ENCODE measurements at places on chromosomes 2 and 18.

DNA sequence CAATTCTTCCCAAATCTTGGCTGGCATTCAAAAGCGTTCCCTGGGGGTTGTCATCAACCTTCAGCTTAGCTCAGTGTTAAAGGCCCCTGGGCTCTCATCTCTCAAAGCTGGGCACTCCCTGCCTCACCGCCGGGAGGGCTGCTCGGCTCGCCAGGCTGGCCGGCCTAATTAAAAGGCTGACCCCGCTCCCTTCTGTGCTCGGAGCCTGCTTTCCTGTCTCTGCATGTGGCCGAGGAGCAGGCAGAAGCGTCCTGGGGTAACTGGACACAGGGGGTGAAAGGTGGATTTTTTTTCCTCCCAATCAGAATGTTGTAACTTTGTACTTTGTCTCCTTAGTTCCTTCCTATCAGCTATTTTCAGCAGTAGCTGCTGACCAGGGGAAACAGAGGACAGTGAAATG, 231.1 kb downstream of the GBX2 start:
- no peak for DNase-seq

GRCh38 chr18:35426786-35427185, 49.6 kb upstream of the ZNF396 start:
- DNase-seq, result no peak

DNA sequence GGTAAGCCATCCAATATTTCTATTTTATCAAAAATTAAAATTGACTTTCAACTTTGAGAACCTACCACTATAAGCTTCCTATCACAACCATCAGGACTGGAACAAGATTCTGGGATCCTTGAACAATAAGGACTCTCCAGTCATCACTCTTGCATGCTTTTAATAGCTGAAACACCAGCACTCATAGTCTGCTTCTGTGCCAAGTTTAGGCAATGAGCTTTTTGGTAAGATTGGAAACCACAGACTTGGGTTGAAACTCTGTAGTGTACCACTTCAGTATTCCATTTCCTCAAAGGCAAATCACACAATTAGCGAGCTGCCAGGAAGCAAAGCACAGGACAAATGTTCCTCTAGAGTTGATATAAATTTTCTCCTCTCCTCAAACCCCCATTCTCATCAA, 1065.8 kb upstream of the SLC39A10 start:
- DNase-seq, result no peak

DNA sequence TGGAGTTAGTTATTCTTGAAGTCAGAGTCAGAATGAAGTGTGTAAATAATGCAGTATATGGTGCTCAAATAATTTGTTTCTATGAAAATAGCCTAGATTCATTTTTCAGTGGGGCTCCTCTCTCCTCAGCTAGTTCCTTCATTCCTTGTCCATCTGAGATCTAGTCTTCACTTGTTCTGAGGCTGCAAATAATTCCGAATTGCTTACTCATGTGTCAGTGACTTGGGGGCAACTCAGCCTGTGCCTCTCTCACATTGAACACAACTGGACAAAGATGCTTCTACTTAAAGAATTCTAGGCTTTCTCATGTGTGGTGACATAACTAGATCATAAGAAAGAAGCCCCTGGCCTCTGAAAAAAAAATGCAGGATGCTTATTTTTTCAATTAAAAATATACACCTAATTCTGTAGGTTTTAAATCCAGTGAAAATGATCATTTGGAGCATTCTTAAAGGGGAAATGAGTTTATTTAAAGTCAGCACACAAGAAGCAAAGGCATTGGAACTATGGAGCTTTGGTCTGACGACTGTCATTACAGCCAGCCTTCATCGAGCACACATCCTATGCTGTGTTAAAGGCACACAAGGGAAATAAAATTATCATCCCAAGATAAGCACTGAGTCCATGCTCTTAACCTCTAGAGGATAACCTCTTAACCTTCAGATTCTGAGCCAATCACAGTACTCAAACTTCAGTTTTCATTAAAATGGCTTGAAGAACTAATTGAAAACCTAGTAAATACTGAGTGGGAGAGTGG, 24.8 kb upstream of the SCN7A start:
- DNase-seq, result no peak

DNA sequence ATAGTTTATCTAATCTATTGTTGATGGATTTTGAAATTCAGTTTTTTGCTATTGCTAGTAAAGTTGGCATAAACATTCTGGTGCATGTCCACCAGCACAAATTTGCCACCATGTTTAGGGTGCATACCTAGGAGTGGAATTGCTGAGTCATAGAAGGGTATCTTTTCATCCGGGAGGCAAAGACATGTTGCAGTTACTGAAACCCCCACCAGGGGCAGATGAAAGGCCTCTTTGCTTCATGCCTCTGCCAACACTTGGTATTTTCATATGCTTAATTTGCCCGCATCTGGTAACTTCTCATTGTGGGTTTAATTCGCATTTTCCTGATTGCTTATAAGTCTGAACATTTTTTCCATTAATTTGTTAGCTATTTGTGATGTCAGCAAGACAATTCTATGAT, 8.2 kb downstream of the DCC start:
- DNase-seq, result peak; percentile 49

GRCh38 chr2:113966171-113966570, 76.3 kb downstream of the ACTR3 start:
- DNase-seq, result no peak

DNA sequence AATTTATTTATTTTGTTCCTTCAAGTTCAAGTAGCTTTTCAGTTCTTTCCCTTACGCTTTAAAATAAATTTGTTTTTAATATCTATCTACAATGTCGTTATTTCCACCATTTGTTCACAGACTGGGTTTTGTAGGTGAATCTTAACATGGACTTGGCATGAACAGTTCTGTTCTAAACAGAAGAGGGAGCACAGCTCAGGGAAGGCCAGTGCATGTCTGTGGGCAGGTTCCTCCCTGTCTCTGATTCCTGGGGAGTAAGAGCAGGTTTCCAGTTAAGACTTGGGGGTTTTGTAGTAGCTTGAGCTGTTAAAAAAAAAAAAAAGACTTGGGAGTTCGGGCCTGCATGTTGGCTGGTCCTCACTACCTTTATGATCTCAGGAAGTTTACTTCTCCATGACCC, 11.1 kb downstream of the TTL start:
- DNase-seq, result no peak

GRCh38 chr18:49018554-49019445, 68.0 kb upstream of the SMAD7 start:
- DNase-seq, result no peak

GRCh38 chr2:171389325-171389724, 44.5 kb downstream of the METTL8 start:
- DNase-seq, result no peak

GRCh38 chr2:23903034-23903433, 23.9 kb downstream of the ATAD2B start:
- no peak for DNase-seq

GRCh38 chr2:211957799-211958198, 580.8 kb downstream of the ERBB4 start:
- no peak for DNase-seq
